ENCODE measurements at places on chromosomes 1 and 21.

GRCh38 chr1:155979597-155980343 is 1.4 kb upstream of the ARHGEF2 start:
- DNase-seq: no peak

GRCh38 chr1:231683439-231684165 is 57.0 kb downstream of the DISC1 start:
- no peak for DNase-seq

GRCh38 chr21:45136500-45136899 is 62.1 kb downstream of the ADARB1 start:
- no peak for DNase-seq

GRCh38 chr1:101742509-101742908 is 254.2 kb downstream of the OLFM3 start:
- DNase-seq: peak; percentile 6

GRCh38 chr1:39103328-39104157 is 77.4 kb downstream of the NDUFS5 start:
- DNase-seq: peak; percentile 82

DNA sequence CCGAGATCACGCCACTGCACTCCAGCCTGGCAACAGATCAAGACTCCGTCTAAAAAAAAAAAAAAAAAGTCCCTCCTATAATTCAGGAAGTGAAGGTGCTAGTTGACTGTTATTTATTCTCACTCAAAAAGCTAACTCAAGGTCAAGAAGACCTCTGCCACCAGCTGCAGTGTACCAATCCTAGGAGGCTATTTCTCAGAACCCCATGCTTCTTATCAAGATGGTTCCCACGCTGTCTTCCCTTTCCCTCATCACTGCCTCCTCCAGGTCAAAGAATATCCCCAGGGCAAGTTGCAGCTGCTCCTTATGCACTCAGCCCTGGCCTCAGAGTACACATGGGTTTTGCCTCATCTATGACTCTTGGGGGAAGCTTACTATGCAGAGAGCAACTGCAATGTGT is 53.6 kb downstream of the RERE start:
- DNase-seq: no peak

DNA sequence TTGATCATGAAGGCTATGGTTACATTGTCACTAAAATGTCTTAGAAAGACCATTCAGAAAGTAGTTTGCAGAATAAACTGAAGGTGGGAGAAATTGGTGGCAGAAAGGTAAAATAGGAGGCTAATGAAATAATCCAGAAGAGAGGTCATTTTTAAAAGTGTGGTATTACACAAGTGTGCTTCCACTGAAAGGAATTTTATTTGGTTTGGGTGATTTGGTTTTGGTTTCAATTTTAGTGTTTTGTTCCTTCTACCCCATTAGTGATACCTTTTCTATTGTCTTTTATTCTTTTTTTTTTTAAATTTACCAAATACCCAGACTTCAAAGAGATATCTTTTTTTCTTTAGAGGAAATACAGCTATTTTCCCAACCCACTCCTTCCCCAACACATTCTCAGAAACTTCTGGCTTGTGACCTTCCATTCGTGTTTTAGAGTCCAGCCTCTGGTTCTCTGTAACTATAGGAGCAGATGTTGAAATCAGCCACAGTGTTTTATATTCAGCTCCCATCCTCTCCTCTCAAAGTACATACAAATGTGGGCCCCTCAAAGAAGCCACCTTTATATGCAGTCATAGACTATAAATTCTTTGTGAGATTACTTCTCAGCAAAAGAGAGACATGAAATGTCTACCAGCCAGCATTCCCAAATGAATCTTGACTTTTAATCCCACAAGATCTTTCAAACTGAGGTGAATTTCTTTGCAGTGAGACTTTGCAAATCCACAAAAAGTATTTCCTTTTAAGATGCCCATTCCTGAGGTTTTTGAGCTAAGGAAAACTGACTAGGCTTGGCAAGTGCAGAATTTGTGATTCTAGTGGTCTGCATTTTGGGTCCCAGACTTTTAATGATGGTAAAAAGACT is 42.0 kb upstream of the PALMD start:
- no peak for DNase-seq

- DNase-seq: no peak
Observed at GRCh38 chr1:65409314-65409713, 11.2 kb upstream of the LEPR start.

DNA sequence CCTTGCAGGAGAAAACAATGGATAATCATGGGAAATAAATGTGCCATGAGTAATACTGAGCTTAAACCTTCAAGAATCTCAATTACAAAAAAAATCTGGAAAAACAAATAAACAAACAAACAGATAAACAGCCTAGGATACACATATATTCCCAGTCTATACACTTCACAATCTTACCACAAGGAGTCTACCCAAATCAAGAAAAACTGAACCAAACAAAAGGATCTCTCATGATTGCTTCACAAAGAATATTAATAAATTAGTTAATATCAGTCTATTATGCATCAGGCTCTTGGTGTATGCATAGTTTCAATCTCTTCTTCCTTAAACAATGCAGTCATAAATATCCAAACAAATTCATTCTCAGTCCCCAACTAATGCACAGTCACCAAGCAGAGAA is 3.2 kb upstream of the ESRRG start:
- DNase-seq: no peak

- DNase-seq: no peak
Observed at GRCh38 chr21:41758550-41758949, 8.3 kb downstream of the RIPK4 start.

DNA sequence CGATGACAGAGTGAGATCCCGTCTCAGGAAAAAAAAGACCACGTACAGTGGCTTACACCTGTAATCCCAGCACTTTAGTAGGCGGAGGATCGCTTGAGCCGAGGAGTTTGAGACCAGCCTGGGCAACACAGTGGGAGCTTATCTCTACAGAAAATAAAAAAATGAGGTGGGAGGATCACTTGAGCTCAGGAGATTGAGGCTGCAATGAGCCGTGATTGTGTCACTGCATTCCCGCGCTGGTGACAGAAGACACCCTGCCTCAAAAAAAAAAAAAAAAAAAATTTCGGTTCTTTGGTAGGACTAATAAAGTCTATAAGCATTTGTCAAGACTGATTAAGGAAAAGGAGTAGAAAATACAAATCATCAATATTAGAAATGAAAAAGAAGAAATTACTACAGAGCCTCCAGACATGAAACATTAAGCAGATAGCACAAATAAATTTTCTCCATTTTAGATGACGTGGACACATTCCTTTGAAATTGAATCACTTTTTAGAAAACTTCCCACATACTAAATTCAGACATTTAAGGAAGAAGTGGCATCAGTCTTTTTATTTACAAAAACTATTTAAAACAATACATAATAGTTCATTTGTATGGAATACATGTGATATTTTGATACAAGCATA is 30.4 kb downstream of the MORC3 start:
- no peak for DNase-seq

- DNase-seq: peak; percentile 90
Observed at GRCh38 chr1:150552128-150552910, 3.1 kb downstream of the ADAMTSL4 start.

DNA sequence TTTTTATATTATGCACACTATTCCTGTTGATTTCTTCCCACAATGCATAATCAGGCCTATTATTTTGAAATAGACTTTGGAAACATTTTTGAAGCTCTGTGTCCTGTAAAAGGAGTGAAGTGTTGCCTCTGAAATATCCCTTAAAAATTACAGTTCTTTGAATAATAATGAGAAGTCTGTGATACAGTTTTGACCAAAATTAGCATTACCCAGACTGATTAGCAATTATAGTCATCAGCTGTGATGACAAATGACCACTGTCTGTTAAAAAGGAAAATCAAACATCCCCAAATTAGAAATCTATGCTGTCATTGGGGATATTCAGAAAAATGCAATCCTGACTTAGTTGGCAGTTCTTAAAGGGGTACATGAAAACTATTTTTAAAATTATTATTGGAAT is 63.7 kb downstream of the PTGS2 start:
- no peak for DNase-seq

GRCh38 chr1:201630582-201630981 is 91.7 kb downstream of the NAV1 start:
- no peak for DNase-seq

DNA sequence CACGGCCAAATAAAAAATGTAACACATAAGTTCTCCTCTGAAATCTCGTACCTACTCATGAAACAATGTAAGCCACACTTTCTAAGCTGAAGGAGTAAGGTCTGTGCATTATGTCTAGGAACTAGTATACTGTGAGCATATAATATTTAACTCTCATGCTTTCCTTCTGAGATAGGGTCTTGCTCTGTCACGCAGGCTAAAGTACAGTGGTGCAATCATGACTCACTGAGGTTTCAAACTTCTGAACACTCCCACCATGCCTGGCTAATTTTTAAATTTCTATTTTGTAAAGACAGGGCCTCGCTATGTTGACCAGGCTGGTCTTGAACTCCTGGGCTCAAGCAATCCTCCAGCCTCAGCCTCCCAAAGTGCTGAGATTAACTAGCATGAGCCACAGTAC is 71.3 kb downstream of the AHCTF1 start:
- DNase-seq: no peak

GRCh38 chr1:54781023-54781723 is 16.9 kb upstream of the PARS2 start:
- DNase-seq: no peak

GRCh38 chr1:1399872-1400575 is 889 bp upstream of the CCNL2 start:
- DNase-seq: no peak

DNA sequence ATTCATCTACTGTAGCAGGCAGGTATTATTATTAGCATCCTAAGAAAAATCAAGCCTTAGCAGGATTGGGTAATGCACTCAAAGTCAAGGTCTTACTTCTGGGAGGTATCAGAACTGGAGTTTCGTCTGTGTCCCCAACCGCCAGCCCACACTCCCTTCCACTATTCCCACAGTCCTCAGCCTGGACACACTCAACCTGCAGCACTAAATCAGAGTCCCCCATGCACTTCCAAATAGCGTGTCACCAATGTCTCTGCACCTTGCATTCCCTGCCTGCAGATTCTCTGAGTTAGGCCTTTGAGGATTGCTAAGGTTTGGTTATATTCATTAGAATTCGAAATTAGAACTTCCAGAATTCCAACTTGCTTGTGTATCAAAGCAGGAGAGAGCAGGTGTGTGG is 3.9 kb downstream of the LYPD8 start:
- DNase-seq: no peak

DNA sequence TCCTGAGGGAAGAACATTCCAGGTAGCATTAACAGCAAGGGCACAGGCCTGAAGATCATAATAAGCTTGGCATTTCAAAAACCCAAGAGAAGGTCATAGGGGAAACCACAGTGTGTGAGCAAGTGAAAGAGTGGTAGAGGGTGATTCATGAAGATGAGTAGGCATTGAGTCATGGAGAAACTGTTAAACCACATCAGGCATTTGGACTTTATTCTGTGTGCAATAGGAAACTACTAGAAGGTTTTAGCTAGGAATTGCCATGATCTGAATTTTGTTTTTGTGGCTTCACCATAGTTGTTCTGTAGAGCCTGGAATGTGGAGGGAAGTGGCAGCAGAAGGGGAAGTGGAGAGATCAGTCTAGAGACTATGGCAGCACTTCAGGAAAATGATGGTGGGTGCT is 359.0 kb upstream of the PTBP2 start:
- peak; percentile 90 for DNase-seq

DNA sequence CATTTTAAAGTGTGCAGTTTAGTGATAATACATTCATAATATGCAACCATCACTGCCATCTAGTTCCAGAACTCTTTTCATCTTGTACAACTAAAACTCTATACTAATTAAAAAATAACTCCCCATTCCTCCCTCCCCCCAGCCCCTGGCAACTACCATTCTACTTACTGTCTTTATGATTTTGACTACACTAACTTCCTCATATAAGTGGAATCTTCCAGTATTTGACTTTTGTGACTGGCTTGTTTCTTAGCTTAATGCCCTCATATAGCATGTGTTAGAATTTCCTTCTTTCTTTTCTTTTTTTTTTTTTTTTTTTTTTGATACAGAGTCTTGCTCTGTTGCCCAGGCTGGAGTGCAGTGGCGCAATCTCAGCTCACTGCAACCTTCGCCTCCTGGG is 1.4 kb upstream of the NVL start:
- DNase-seq: no peak

DNA sequence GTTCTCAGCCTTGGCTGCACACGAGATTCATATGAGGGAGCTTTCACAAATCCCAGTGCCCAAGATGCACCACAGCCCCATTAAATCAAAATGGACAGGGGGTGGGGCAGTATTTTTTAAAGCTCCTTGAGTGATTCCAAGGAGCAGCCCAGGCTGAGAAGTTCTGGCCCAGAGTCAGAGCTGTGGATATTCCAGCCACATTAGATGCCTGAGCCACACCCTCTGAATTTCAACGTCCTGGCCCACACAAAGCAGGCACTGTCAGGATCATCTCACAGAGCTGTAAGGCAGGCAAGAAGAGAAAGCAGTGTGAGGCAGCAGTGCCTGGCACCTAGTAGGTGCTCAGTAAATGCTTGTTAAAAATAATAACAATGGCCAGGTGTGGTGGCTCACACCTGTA is 37.4 kb downstream of the PAX7 start:
- DNase-seq: peak; percentile 42

DNA sequence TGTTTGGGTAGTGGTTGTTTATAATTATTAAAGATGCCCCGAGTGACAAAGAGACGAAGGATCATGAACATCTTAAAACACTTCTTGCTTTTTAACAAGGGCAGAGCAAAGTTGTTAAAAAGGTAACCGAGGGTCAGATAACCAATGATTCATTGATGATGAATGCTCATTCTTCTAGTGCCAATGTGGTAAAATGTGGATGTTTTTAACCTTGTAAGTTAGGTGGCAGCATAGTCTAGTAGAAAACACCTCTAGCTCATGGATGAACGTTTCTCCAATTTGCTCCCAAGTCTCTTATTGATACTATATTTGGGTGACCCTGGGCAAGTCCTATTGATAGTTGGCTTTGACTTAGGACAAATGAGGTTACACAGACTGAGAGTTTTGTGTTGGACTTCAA is 167.9 kb downstream of the KIF26B start:
- peak; percentile 67 for DNase-seq

DNA sequence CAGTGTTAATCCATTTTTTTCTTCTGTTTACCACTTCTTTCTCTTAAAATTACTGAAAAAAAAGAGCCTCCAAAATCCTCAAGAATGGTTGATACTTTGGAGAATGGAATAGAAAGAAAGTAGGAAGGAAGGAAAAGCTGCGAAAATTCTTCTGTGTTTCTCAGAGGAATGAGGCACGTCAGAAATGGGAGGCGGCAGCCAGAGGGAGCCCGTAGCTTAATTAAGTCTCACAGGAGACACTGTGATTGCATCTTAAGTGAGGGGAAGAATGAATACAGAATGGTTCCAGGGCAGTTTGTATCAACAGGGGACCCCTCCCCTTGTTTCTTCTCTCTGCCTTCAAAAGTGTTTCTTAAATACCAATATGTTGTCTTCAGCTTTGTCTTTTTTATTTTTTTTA is 1099.5 kb downstream of the PLA2G4A start:
- DNase-seq: peak; percentile 7

GRCh38 chr1:222073307-222073995 is 331.6 kb upstream of the DUSP10 start:
- DNase-seq: no peak

DNA sequence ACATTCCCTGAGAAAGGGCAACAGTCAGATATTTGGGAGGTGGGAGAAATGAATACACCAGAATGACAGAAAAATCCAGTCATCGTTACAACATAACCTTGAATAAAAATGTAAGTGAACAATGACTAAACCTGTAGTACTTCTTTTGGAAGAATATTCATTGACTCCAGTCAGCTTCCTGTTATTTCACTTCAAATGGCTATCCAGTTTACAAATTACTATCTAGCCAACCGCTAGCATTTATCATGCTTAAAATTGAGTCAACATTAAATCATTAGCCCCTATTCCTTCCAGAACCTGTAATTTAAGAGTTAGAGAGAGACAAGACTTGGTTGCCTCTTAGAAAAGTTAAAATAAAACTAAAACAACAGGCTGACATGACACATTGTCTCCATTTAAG is 33.6 kb downstream of the WLS start:
- peak; percentile 44 for DNase-seq
